Activated naive CD4-positive, alpha-beta T cell treated with anti-CD3 and anti-CD28 coated beads, Interleukin-2, amount 10 ng/mL, durations not matched to agents 7 days and 5 days (primary cell): ENCODE measurements at places on chromosomes 4 and X.

DNA sequence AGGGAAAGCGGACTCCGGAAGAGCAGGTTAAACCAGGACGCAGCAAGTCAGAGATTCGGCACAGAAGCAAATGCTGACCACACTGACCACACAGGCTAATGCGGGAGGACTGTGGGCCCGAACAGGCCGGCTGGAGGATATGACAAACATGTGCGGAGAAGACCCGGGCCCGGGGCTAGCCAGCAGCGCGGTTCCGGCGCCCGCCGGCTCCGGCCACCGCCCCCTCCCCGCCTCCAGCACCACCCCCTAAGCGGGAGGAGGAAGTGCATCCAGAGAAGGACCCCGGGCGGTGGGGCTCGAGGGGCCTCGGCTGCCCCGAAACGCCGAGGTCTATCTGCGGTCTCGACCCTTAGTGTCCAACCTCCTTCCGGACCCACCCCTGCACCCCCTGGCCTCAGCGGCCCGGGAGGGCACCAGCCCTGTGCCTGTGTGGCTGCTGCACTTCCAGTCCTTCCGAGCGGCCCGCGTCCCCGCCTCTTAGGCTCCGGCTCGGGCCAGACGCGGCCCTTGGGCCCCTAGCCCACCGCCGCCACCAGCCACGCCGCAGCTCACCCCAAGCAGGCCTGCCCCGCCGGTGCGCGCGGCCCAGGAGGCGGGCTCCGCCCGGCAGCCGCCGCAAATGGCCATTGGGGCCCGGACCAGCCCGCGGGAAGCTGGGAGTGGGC lies 2.1 kb downstream of the ELOVL6 start:
- DNase-seq, result peak; percentile 69

- no peak for DNase-seq
Observed at GRCh38 chrX:112536544-112536943, 143.2 kb downstream of the LHFPL1 start.

GRCh38 chr4:1717129-1718094 lies 3.7 kb downstream of the TMEM129 start:
- DNase-seq, result no peak

- no peak for DNase-seq
Observed at GRCh38 chr4:86942185-86942666, 7.4 kb downstream of the AFF1 start.
